ENCODE measurements at places on chromosomes 2 and 18.
A peak's percentile ranks its signal among the peaks of the same experiment; 100 is the strongest.

- DNase-seq = no peak
Observed at GRCh38 chr18:12625241-12625640, 32.7 kb downstream of the SPIRE1 start.

DNA sequence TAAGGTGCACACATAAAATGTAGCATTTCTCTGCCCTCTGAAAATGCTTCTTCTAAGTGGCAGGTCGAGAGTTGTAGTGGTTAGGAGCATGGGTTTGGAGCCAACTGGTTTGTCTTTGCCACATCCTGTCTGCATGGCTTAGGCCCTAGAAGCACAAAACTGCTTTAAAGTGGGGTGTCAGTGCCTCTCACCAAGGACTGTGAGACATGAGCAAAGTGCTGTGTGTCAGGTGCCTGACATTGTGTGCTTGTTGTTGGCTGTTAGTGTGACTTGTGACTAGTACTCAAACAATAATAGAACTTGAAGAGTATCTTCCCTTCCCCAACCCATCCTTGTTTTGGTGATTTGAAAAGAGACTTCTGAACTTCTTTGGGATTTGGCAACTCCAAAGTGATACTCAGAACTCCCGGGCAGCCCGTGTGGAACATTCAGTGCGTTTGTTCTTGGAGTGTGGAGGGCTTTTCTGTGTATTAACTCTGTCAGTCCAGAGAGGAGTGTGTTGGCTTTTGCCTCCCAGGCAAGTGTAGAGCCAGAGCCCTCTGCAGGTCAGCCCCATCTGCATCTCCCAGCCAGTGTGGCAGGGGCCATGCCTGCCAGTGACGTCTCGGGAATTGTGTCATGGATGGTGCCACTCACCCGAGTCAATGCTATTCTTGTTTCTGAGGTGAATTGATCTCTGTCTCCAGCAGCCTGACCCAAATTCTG is 5.0 kb downstream of the MGAT5 start:
- DNase-seq = peak; percentile 64

DNA sequence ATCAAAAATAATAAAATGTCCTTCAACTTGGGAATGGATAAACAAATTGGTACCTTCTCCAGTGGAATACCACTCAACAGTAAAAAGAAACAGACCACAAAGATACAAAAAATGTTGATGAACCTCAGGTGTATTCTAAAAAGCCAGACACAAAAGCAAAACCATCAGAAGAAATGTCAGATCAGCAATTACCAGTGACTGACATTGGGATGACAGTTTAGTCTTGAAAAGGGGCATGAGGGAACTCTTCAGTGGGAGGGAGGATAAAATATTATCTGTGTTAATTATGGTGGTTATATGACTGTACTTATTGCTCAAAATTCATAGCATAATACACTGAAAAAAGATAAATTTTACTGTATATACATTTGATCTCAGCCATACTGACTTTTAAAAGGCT is 473.0 kb downstream of the TMX3 start:
- DNase-seq = no peak

DNA sequence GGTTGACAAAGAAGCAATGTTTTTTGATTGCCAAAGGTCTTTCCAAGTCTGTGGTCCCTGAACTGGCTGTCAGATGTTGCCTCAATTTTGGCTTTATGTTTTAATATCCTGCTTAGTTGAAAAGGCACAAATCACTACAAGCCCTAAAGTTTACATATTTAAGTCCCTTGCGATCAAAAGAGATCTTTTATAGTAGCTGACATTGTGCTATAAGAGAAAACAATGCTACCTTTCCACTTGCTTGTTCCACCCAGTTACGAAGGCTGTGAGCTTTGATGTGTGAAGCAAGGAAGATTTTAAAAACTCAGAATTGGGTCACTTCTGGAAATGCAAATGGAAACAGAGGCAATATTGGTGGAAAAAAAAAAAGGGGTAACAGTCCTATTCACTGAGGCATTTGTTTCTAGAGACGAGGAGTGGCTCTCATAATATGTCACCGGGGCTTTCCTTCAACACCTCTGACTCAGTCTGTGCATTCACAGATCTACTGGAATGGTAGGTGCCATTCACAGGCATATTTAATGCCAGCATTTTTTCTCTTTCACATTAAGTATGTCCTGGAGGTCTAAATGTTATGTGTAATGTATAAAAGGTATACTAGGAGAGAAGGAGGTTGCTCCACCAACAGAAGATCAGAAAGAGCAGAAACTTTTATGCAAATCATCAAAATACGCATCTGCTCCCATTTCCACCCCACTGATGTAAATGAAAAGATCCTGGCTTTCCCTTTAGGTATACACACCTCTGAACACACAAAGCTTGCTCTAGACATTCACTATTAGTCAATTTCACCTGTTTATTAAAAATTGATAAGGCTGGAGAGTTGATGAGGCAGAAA is 91.8 kb downstream of the TGIF1 start:
- DNase-seq = no peak

DNA sequence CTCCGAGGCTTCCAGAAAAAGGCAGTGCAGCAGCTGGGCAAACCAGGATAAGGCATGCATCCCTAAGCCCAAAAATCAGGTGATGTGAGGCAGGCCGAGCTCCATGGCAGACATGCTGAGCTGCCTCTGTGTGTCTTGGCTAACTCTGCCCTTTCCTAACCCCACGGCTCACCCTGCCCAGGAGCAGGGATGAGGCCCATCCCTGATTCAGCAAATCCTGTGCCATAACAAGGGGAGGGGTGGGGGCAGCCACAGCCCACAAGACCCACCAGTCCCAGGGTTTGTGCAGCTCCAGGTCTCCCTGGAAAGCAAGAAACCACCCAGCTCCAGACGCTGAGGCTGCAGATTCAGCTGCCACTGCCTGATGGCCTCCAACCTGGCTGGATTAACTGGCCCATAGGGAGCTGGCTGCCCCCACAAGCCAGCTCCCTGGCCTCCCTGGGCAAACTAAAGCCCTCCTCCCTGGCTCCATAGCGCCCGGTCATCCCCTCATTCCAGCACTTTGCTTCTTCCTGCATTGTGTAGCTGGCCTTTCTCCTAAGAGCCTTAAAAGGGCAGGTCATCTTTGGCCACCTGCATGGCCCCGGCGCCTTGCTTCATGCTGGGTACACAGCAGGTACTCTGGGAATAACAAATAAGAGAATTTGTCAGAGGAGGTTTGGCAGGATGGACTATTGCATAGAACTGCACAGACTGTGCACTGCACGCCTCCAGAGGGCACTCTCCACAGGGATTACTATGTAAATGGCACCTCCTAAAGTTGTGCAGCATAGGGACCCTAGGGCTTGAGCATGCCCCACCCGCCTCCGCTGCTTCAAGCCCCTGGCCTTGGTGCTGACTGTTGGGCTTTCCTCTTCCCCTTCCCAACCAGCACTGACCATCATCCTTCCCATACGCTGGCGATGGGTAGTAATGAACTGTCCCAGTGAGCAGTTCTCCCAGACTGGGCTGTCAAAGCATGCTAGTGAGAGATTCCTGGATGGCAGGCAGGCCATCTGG is 10.7 kb downstream of the STEAP3 start:
- no peak for DNase-seq

- DNase-seq = no peak
Observed at GRCh38 chr18:50622865-50623393, 63.0 kb downstream of the MAPK4 start.

- DNase-seq = no peak
Observed at GRCh38 chr2:109513749-109514588, 99.8 kb downstream of the SEPTIN10 start.
